ENCODE measurements at places on chromosomes 2 and 18.

DNA sequence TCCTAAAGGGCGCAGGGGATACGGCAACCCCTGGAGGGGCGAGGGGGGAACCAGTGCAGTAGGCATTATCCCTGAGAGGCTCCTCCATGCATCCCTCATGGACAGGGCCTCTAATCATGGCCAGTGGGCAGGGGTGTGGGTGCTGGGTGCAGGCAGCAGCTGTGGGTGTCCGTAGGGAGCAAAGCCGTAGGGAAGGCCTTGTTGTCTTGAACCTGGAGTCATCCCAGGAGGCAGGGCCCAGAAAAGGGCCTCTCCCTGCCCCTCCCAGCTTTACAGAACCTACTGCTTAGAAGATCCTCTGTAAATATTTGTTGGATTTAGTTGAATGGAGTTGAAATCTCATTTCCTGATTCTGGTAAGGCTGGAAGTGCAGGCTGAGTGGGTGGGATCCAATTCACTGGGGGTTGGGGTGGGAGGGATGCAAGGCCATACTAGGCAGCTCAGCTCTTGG, 207.0 kb upstream of the HAAO start:
- DNase-seq = no peak

- DNase-seq = no peak
Measured at GRCh38 chr2:183474912-183475695, 350.9 kb downstream of the NUP35 start.

- DNase-seq = no peak
Measured at GRCh38 chr2:224875841-224876240, 159.7 kb upstream of the CCDC195 start.

DNA sequence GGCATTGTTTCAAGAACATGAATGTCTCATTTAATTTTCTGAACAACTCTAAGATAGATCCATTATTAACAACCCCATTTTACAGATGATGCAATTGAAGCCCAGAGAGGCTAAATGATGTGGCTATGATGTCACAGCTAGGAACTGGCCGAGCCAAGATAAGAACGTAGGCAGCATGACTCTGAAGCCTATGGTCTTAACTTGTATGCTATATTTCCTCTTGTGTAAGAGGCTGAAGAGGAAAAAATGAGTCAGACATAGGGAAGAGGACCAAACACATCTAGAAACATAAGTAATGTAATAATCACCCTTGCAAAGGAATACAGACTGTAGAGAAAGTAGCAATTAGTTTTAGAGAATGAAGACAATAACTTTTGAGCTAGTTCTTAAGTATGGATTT, 416.8 kb downstream of the FIGN start:
- DNase-seq = no peak

DNA sequence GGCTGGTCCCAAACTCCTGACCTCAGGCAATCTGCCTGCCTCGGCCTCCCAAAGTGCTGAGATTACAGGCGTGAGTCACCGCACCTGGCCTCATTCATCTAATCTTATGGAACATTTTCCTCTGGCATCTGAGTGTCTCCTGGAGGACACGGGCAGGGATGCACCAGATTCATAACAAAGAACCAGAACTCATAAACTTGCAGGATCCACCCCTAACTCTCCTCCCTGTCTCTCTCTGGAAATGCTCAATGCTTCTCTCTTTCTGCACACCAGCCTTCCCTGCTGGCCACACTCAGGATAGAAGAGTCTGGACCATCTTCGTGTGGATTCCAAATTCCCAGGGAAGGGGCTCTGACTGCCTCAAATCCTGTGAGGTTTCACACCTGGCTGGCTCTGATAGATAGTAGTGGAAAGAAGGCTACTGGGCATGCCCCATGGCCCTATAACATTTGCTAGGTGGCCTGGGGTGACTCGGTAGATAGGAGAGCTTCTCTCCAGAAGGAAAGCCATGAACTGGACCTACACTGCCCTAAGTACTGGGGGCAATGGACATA, 483.2 kb upstream of the GYPC start:
- no peak for DNase-seq
